ENCODE measurements at places on chromosomes 2 and 18.

DNA sequence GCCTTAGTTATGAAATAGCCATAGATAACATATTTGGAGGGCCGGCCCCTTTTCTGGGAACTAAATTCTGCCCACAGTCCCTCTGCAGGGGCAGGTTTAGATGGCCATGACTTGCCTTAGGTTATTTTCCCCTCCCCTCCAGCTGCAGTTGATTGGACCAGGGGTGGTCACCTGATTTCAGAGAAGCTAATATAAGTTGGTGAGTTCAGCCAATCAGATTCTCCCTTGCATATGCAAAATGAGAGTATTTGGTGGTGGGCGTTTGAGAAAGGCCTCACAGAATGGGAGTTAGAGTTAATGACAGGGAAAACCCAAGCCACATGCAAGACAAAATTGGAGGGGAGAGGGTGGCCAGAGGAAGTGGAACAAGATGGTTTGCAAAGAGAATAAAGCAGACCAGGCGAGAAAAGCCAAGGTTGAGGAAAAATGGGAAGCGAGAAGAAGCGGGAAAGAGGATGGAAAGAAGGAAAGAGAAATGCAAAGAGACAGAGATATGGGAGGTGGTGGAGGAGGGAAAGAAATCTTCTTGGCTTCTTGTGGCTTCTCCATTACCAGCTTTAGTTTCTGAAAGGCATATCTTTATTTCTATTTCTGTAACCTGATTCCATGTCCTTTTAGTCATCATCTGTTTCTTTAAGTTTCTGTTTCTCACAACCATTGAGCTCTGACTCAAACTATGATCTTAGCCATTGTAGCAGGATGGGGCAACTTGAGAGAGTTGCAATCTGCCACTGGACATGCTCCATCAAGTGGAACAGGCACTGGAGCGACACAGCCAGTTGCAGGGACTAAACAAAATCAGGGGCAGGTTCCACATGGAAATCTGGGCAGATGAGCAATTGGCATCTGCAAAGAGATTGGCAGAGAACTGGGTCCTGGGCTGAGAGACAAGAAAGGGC lies 108.1 kb upstream of the SIX3 start:
- no peak for DNase-seq

DNA sequence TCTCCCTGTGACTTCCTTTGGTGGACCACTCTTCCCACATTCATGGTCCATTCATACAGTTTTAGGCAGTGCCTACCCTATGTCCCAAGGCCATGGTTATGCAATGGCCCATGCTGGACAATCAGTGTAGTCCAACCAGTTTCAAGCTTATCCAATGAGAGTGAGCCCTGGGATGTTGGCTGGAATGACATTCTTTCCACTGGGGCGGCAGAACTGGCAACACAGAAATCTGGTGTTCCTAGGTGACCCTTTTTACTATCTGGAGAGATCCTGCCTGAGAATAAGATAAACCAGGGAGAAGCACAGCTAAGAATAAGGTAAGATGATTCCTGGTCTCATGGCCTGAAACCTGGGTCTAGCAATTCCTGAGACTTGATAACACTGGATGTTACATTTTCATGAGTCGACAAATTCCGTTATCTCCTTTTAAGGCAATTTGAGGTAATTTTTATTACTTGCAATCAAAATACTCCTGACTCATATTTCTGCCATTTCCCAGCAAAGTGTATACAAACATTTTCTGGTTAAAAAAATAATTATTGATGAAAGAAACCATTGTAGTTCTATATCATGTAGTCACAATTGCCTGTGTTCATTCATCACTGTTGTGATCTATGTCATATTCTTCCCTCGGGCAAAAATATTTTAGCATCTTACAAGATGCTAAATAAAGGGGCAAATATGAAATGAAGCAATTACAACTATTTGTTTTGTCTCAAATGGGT lies 271.5 kb upstream of the LYPD1 start:
- no peak for DNase-seq

DNA sequence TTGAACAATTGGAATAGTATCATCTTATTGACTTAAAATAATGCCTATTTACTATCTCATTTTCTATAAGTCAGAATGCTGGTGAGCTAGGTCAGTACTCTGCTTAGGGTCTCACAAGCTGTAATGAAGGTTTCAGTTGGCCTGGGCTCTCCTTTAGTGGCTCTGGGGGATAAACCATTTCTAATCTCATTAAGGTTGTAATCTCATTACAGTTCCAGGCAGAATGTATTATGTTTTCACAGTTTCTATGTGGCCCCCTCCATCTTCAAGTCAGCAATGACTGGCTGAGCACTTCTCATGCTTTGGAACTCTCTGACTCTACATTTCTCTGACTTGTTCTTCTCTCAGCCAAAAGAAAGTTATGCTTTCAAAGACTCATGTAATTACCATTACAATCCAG lies 163.1 kb downstream of the CCDC178 start:
- DNase-seq, result no peak

DNA sequence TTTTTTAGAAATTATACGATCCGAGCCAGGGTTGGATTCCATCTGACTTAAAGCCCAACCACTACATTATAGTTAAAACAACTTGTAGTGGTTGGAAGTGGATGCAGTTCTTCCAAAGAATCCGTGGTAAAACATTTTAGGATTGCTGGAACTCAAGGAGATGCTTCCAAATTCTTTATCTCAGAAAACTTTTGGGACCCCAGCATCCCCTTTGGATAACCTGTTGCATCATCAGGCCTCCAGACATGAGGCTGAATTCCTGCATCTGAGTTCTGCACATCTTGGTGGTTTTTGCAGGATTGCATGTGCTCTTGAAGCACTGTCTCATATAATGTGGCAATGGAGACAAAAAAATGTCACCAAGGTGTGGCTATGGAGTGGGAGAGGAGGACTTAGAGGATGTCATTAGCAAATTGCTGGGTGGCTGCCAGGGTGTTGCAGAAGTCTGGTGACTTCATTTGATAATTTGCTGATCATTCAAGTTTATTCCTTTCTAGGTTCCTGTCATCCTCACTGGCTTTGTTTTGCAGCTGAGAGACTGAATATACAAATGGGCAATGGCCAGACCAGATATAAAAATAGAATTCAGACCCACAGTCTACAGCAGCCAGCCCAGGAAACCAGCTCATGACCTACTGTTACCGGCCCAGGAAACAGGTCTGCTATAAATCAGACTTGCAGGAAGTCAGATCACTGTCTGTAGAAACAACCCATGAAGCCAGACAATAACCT lies 207.7 kb downstream of the BCL2 start:
- DNase-seq, result no peak

- no peak for DNase-seq
Measured at GRCh38 chr2:137675584-137676327, 288.5 kb upstream of the HNMT start.

DNA sequence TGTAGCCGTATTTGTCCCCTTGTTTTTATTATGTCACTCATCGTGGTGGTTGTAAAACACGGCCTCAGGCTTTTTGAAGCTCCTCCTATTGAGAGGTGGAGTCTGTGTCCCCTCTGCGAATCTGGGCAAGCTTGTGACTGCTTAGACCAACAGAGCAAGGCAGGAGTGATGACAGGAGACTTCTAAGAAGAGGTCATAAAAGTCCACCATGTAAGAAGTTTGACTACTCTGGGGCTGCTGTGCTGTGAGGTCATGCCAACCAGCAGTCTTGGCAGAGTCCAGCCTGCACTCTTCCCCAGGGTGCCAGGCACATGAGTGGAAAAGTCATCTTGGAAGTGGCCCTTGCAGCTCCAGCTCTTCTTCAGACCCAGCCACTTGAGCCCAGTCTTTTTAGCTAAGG lies 83.8 kb upstream of the SPTBN1 start:
- DNase-seq, result no peak

GRCh38 chr2:39164089-39164488 lies 43.2 kb upstream of the SOS1 start:
- DNase-seq, result no peak

DNA sequence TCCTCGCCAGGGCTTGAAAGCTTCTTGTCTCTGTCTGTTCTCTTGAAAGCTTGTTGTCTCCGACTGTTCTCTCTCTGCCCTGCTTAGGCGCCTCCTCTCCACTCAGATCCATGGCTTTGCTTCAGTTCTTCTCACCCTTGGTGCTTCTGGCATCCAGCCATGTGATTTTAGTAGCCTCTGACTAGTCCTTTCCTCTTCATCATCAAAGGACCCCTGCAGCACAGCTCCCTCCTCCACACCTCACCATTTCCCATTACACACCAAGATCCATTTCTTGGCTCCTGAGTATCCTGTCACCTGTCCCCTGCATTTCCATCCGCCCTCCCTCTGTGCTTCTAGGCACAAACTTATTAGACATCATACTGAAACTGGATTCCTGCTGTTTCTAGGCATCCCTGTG lies 59.4 kb downstream of the ZNF236 start:
- no peak for DNase-seq

- DNase-seq, result no peak
Measured at GRCh38 chr2:120440521-120441350, 94.8 kb downstream of the INHBB start.

DNA sequence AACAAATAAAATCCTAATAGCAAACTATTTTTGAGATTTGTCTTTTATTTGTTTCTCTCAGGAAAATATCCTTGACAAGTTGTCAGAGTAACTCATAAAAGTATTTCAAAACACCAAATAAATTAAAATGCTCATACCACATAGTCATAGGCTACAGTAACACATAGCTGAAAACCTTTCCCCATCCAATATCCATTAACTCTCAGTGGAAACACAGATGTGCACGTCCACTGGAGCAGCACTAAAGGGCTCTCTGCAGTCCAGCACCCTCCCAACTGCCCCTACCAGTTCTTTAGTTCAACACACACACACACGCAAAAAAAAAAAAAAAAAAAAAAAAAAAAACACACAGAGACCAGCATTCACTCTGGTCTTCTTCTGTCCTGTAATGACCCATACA lies 879 bp upstream of the XDH start:
- no peak for DNase-seq

GRCh38 chr2:200247494-200247893 lies 59.0 kb upstream of the SPATS2L start:
- DNase-seq, result no peak

GRCh38 chr2:60852282-60852860 lies 29.0 kb upstream of the REL start:
- no peak for DNase-seq

DNA sequence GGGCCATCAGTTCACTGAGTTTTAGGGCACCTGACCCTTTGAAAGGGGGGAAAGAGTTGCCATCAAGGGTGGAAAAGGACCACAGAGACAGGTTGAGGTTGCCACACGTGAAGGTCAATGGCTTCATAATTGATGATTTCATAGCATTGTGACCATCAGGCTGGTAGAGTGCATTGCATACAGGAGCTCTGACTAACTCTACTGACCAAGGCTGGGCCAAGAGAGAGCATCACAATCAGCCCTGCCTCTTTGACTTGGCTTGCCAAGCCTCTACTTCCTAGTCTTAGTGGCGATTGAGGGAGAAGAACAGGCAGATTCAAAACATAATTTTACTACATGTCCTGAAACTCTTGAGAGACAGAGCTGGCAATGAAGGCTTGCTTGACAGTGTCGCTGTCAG lies 5.8 kb upstream of the TNP1 start:
- DNase-seq, result no peak

DNA sequence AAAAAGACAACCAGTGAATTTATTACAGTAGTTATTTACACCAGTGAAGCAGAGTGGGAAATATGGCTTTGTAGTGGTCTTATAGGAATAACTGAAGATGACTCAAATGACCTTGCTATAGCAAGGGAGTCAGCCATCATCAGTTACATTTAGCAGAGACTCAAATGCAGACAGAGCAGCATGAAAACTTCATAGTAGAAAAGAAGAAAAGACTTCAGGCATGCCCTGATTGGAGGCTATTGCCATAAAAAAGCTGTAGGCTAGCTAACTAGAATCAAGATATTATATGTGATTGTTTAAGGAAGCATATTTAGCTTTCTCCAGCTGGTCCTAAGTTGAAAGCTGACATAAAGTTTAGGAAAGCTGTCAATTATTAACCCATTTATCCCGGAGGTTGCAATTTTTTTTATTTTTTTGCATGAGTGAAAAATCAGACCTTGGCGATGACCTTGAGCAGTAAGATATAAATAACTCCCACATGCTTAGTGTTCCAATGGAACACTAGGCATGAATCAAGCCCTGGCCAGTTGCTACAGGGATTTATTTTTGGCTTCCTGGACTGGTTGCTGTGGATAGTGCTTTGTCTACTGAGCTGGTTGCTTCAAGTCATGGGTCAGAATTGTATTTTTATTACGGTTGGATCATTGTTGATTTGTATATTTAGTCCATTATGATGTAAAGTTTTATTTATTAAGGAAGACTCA lies 675.6 kb upstream of the VRK2 start:
- DNase-seq, result no peak
